ENCODE measurements at places on chromosomes 3 and 15. TPM values are rescaled to one million over a fixed set of nuclear protein-coding genes. Genes with fewer than 3 reads are reported as not detected.

RPP14 gene
- total RNA-seq = 8.9 TPM

OR5K2 gene
- not detected for total RNA-seq

RNU5B-1 gene
- not detected for total RNA-seq

SYNPR gene
- total RNA-seq = not detected

PAK2 gene
- 54.0 TPM for total RNA-seq

MYO1E gene
- total RNA-seq = 82.2 TPM

NGLY1 gene
- total RNA-seq = 28.6 TPM

CP gene
- total RNA-seq = 0.33 TPM

NME9 gene
- not detected for total RNA-seq

CMTM7 gene
- total RNA-seq = 4.4 TPM

C3orf52 gene
- 1.5 TPM for total RNA-seq

TRAT1 gene
- total RNA-seq = not detected

TP63 gene
- total RNA-seq = under 0.01 TPM

DUOX2 gene
- total RNA-seq = not detected

GOLGA6D gene
- total RNA-seq = not detected

MUC4 gene
- total RNA-seq = not detected

LEKR1 gene
- total RNA-seq = 0.50 TPM

KNG1 gene
- not detected for total RNA-seq

ANKDD1A gene
- 9.2 TPM for total RNA-seq

RLBP1 gene
- total RNA-seq = not detected

EEF1AKMT4 gene
- total RNA-seq = 2.0 TPM

RBP2 gene
- total RNA-seq = not detected

All from smooth muscle cell of trachea (primary cell).